ENCODE measurements at places on chromosomes 13 and 19. TPM values are rescaled to one million over a fixed set of nuclear protein-coding genes. Genes with fewer than 3 reads are reported as not detected.

CD79A gene
- total RNA-seq, result not detected

KLK1 gene
- total RNA-seq, result not detected

ERICH4 gene
- total RNA-seq, result not detected

ZNF835 gene
- 6.3 TPM for total RNA-seq

KRTDAP gene
- total RNA-seq, result not detected

CLEC17A gene
- total RNA-seq, result not detected

RDH8 gene
- not detected for total RNA-seq

CYP4F8 gene
- total RNA-seq, result not detected

ZNF382 gene
- 17.4 TPM for total RNA-seq

LILRB3 gene
- total RNA-seq, result 4.3 TPM

BEST2 gene
- total RNA-seq, result not detected

SPC24 gene
- 8.1 TPM for total RNA-seq

ZNF546 gene
- 6.9 TPM for total RNA-seq

VSTM2B gene
- not detected for total RNA-seq

ZNF132 gene
- total RNA-seq, result 5.6 TPM

FFAR3 gene
- not detected for total RNA-seq

KLK10 gene
- 0.50 TPM for total RNA-seq

KCNC3 gene
- 2.5 TPM for total RNA-seq

BCL2L12 gene
- 11.5 TPM for total RNA-seq

UGGT2 gene
- 12.9 TPM for total RNA-seq
